Activated CD4-positive, alpha-beta T cell treated with anti-CD3 and anti-CD28 coated beads, Interleukin-2, amount 10 ng/mL, durations not matched to agents 24 days and 14 days (primary cell): ENCODE measurements at places on chromosomes 11 and 22. TPM values are rescaled to one million over a fixed set of nuclear protein-coding genes. Genes with fewer than 3 reads are reported as not detected.

DNA sequence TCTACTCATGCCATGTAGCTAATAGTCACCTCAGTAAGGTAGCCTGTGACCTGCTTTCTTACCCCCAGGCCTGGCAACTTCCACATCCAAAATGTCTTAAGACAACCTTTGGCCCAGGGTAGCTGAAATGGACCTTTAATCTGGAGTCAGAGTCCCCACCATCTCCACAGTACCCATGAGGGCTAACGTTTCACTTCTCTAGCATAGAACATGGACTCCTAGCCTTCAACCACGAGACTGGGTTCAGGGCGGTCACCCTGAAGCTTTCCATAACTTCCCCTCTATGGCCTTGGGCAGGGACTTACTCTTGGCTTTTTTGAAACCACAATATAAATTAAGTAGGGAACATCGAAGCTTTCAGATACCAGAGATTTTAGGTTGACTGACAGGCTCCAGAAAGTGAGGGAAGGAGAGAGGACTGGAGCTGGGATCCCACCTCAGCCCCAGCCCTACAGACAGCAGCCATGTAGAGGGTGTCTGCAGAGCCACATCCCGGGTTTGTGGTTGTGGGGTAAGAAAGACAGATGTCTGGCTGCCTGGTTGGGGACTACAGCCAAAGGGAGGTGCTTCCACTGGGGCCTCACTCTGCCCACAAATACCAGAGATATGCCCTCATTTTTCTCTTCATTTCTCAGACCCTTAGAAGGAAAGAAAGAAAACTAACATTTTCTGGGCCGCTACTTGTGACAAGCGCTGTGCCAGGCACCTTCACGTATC, 2.6 kb downstream of the TBC1D10A start:
- H3K27me3 ChIP-seq, result no peaks in the 10 kb centered on the region
- H3K27ac ChIP-seq, result peak overlapping the region; percentile 67
- H3K4me1 ChIP-seq, result peaks cover 64% of the 10 kb centered on the region
- H3K4me3 ChIP-seq, result peak overlapping the region; percentile 89
- DNase-seq, result peak; percentile 85

DNA sequence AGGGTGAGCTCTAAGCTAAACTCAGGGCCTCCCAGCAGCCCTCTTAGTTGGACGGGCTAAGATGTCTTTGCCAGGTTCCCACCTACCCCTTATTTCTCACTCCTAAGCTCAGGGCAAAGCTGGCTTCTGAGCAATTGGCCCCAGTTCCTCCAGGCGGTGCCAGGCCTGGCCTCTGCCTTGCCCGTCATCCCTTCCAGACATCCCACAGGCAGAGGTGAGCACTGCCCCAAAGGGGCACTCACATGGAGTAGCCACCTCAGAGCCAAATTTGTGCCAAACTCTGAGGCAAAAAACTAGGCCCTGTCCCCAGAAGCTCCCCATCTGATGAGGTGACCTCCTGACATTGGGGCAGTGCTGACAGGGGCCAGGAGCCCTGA, 9.7 kb downstream of the RHOD start:
- H3K36me3 ChIP-seq, result no peaks in the 10 kb centered on the region
- H3K4me1 ChIP-seq, result no peaks in the 10 kb centered on the region
- no peak overlapping the region for H3K27ac ChIP-seq
- no peak overlapping the region for H3K4me3 ChIP-seq
- H3K27me3 ChIP-seq, result peaks cover 8% of the 10 kb centered on the region
- DNase-seq, result no peak

The KCTD14 gene
- total RNA-seq, result 0.35 TPM in 1 of 2 replicates, not detected in the other

The OR9G4 gene
- total RNA-seq, result not detected in 2 replicates

The GGTLC2 gene
- total RNA-seq, result not detected in 2 replicates

The OVCH2 gene
- total RNA-seq, result not detected in 2 replicates
